Mesendoderm (in vitro differentiated cells): ENCODE measurements at places on chromosomes 5 and 9.

DNA sequence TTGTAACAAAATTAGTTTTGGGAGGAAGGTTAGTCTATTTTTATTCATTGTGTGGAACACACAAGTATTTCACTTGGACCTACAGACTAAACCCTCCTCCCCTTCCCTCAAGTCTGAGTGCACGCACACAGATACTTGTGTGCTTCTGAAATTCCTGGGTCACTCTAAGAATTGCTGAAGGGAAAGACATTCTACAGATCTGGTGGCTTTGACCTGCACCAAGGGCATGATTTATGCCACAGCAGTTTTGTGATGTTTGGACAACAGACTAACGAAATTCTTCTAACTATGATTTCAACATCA, 150.5 kb downstream of the ARL15 start:
- H3K27ac ChIP-seq: no peak overlapping the region
- no peak for DNase-seq
- no peaks in the 10 kb centered on the region for H3K27me3 ChIP-seq
- H3K4me3 ChIP-seq: no peak overlapping the region
- H3K4me1 ChIP-seq: no peaks in the 10 kb centered on the region
- H3K36me3 ChIP-seq: no peaks in the 10 kb centered on the region

- H3K4me1 ChIP-seq: no peaks in the 10 kb centered on the region
- no peak overlapping the region for H3K27ac ChIP-seq
- DNase-seq: no peak
- H3K27me3 ChIP-seq: peaks cover 3% of the 10 kb centered on the region
- no peaks in the 10 kb centered on the region for H3K36me3 ChIP-seq
Observed at GRCh38 chr9:40928803-40929487, 199.5 kb downstream of the FOXD4L6 start.

DNA sequence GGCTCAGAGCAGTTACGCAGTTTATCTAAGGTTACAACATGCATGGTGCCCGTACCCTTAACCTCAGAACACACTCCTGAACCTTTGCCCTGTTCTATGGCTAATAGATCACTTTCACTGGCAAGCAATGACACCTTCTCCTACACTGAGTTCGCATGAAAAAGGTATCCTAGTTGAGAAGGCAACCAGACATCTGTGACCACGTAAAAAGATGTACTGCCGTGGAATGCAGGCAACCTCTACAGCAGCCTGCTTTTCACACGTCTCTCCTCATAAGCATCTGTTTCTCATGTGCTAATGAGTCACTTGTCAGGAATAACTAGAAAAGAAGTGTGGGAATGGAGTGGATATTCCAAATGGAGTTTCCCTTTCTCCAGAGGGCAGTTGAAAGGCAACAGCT, 71.4 kb downstream of the FBXO38 start:
- peaks cover 14% of the 10 kb centered on the region for H3K4me1 ChIP-seq
- peak; percentile 50 for DNase-seq
- no peak overlapping the region for H3K27ac ChIP-seq
- no peaks in the 10 kb centered on the region for H3K36me3 ChIP-seq
- no peak overlapping the region for H3K4me3 ChIP-seq

- H3K36me3 ChIP-seq: no peaks in the 10 kb centered on the region
- H3K27ac ChIP-seq: no peak overlapping the region
- peaks cover 4% of the 10 kb centered on the region for H3K4me1 ChIP-seq
Observed at GRCh38 chr5:153551537-153552079, 61.1 kb downstream of the GRIA1 start.
